ENCODE measurements at places on chromosomes 12 and 14.

DNA sequence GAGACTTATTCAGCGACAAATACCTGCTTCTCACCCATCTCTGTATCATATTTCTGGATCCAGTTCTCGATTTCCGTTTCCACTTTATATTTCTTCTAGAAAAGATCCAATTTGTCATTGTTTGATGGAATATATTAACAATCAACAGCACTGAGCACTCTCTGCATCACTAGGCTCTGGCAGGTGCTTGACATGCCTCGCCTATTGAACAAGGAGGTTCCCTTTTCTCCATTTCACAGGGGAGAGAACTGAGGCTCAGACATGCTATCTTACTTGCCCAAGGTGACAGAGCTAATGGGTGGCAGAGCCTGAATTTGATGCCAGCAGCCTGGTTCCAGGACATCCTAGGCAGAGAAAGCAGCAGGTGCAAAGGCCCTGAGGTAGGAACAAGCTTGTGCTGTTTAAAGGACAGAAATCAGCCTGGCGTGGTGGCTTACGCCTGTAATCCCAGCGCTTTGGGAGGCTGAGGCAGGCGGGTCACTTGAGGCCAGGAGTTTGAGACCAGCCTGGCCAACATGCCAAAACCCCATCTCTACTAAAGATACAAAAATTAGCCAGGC is 12.1 kb downstream of the RITA1 start:
- DNase-seq: no peak

DNA sequence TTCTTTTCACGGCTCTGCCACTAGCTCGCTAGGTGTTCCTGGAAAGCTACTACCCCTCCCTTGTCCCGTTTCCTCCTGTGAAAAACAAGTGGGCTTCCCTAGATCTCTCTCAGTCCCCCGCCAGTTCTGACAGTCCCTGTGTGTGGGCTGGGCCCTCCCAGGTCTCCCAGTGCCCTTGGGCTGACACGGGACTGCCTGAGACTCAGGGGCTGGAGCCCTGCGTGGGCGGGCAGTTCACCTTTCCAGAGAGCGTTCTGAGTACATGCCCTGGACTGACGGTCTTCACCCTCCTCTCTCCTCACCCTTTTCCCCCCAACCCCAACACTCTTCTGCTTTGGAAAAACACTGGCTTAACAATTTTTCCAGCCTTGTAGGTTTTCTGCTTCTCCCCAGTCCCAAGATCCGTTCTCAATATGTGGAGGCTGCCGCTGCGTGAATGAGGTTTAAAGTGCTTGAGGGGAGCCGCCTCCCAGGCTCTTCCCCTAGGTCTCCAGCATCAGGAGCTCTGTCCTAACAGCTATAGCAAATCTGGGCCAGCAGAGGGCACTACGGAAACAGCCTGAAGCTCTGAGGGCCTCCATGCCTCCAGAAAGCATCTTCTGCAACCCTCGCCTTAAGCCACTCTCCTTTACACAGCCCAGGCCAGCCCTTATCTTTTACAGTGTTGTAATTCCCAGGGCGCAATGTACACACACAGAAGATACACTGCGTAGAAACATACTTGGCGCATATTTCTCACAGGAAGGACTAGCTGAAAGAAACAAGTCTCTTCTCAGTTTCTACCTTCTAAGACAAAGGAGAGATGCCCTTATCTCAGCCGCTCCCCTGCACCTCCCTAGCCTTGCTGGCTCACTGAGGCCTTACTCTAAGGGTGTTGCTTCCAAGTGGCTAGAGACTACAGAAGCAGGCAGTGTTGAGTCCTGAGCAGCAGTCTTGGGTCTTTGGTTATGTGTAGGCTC is 10.4 kb upstream of the DCD start:
- DNase-seq: peak; percentile 63

DNA sequence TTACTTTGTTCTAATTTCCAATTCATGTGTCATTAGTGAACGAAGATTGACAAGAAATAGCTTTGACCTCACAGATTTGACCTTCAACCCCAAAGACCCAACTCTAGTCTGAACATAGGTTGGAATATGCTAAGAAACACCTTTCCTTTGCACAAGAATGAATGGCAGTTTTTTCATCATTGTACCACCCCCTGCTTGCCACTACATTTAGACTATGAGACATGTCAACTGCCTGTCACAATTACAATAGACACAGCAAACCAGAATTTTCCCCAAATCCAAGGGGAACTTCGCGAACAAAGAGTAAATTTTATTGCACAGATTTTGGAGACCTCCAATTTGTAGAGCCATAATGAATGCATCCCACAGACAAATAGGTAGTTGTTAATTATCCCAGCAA is 535.4 kb downstream of the PRKD1 start:
- no peak for DNase-seq

GRCh38 chr12:106918746-106919145 is 37.0 kb upstream of the TMEM263 start:
- DNase-seq: no peak

DNA sequence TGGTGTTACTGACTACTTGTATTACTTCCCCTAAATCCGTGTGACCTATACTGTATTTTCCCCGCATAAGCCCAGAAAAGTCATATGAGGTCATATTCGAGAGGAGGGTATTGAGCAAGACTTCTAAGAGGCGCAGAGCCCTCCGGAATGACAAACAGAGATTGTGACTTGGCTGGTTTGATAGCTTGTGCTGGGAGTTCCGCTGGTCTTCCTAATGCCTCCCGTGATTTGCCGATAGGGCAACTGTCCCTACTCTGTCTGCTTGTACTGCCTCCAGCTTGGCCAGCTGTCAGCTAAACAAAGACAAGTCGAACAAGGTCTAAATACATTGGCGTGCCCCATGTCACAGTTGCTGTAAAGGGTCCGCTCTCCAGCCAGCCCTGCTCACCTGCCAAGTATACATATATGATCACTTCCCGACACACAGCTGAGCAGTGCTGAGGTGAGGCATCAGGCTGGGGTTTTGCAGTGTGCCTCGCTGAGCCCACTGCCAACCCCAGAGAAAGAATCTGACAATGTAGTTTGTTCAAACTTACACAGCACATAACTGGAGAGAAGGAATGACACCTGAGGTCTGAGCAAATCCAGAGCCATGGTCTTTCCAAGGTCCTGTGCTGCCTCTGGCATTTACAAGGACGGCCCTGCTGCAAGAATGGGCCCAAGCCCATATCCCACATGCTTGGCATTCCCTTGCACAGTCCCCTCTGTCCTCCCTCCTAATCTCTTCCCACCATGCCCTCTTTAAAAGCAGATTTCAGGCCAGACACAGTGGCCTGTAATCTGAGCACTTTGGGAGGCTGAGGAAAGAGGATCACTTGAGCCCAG is 23.7 kb downstream of the LGMN start:
- no peak for DNase-seq

- no peak for DNase-seq
These were observed 57.9 kb downstream of the KDM2B start for GRCh38 chr12:121522971-121523370.

DNA sequence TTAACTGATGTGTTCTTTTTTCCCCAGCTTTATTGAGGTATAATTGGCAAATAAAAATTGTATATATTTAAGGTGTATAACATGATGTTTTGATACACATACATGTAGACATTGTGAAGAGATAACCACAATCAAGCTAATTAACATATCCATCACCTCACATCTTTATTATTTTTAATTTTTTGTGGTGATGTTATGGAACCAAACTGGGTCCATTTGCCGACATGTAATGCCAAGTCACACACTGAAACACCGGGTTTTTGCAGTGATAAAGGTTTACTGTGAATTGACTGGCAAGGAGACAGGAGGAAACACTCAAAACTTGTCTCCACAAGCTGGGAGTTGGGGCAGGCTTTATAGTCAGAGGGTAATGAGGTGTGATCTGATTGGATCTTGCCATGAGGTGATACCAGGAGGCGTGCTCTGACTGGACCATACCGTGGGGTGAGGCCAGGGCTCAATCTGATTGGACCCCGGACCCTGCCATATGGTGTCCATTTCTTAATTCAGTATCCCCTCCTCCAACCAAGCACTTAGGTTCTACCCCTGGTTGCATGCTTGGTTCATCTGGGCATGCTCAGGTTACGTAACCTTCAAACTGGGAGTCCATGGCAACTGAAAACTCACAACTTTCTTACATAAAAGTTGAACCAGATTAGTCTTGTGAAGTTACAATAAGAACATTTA is 11.8 kb upstream of the WSCD2 start:
- no peak for DNase-seq

All from HT-29 (cell line).